ENCODE measurements at places on chromosomes 11 and 22.

GRCh38 chr11:43979571-43980219, 37.3 kb downstream of the C11orf96 start:
- no peak for DNase-seq

- no peak for DNase-seq
Observed at GRCh38 chr11:102927624-102927990, 27.9 kb downstream of the MMP13 start.

DNA sequence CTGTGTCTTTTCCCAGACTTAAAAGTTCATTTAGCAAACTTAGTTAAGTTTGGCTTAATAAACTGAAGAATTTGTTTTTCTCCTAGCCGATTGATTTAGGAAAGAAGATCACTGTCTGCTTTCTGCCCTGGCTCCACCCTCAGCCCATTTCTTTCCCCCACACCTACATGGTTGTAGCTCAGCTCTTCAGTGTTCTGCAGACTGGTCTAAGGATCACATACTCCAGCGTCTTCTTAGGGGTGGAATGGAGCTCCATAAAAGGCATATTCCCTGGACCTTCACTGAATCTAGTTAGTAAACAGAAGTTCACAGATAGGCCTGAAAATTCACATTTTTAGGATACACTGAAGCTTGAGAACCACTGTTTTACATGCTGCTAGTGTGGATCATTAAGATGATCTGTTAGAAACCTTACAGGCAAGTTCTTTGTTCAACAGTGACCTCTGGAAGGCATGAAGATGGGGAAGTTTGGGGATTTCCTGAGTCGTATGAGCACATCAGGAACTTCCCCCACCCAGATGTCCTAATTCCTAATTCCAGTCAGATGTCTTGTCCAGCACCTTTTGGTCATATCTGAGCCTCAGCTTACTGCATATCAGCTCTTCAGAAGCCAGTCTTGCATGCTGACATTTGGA, 16.8 kb downstream of the PIWIL4 start:
- DNase-seq = no peak

- no peak for DNase-seq
Observed at GRCh38 chr11:69249311-69250185, 44.4 kb upstream of the MYEOV start.

- no peak for DNase-seq
Observed at GRCh38 chr11:41309111-41309522, 150.3 kb downstream of the LRRC4C start.

GRCh38 chr11:9017773-9018172, 14.0 kb upstream of the NRIP3 start:
- no peak for DNase-seq

GRCh38 chr11:116240710-116241109, 532.1 kb downstream of the BUD13 start:
- no peak for DNase-seq

GRCh38 chr11:35365961-35366360, 53.4 kb downstream of the SLC1A2 start:
- DNase-seq = no peak

GRCh38 chr22:42294034-42294985, 23.9 kb upstream of the TCF20 start:
- DNase-seq = peak; percentile 79

GRCh38 chr11:69211540-69211919, 55.8 kb downstream of the SMIM38 start:
- no peak for DNase-seq

GRCh38 chr11:73734993-73735392, 25.9 kb downstream of the RAB6A start:
- DNase-seq = no peak

DNA sequence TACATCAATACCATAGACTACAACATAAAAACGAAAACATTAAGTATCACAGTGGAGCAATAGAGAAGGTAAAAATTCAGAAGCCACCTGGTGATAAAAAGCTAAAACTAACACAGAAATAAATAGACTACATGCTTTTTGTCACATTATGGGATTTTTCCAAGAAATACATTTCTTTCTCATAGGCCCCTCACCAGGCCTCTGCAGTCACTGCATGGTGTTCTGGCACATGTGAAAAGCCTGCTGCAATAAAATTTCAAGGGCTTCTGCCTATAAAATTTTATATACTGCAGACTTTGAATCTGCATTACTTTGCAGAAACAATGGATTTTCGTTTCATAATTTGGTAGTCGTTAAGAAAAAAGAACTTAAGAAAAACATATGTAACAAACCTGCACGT, 655.5 kb downstream of the CNTN5 start:
- no peak for DNase-seq

GRCh38 chr11:94647926-94648325, 80.8 kb downstream of the PIWIL4 start:
- DNase-seq = no peak

- no peak for DNase-seq
Observed at GRCh38 chr11:72962084-72962483, 147.9 kb downstream of the ATG16L2 start.

GRCh38 chr22:38754751-38755154, 1.0 kb downstream of the SUN2 start:
- no peak for DNase-seq

DNA sequence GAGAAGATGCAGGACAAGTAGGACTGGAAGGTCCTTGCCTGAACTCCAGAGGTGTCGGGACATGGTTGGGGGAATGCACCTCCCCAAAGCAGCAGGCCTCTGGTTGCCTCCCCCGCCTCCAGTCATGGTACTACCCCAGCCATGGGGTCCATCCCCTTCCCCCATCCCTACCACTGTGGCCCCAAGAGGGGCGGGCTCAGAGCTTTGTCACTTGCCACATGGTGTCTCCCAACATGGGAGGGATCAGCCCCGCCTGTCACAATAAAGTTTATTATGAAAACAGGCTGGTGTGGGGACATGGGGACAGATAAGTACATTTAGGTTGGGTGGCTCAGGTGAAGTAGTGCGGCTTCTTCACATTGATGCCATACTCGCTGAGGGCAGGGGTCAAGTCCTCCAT, 1.4 kb downstream of the TAF10 start:
- no peak for DNase-seq

GRCh38 chr11:61775606-61776554, 16.5 kb downstream of the TMEM258 start:
- DNase-seq = no peak

GRCh38 chr22:42639541-42640241, 710 bp downstream of the ATP5MGL start:
- no peak for DNase-seq

GRCh38 chr11:72828692-72829101, 14.5 kb downstream of the ATG16L2 start:
- DNase-seq = no peak

DNA sequence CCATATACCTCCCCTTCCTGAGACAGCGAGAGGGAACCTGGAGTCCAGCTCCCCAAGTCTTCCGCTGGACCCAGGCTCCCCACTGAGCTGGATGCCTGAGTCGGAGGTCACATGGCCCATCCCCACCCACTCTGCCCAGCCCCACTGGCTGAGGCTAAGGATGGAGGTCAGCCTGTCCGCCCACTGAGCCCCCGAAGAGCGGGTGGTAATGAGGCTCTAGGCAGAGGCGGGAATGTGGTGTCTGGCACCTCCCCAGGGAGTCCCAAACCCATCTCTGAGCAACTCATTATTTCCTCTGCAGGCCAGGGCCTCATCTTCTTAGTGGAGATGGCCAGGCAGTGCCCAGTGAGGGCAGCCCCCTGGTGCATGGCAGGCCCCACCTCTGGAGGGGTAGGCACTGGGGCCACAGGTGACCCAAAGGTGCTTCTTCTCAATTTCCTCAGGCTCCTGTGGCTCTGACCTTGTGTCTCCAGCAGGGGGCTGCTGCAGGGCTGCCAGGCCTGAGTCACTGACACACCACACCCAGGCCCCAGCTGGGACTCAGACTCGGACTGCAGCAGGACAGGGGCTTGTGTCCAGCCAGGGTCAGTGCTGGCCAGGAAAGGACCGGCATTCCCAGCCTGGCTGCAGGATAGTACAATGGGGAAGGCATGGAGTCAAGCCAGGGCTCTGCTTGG, 10.2 kb upstream of the PDE2A start:
- DNase-seq = peak; percentile 72

DNA sequence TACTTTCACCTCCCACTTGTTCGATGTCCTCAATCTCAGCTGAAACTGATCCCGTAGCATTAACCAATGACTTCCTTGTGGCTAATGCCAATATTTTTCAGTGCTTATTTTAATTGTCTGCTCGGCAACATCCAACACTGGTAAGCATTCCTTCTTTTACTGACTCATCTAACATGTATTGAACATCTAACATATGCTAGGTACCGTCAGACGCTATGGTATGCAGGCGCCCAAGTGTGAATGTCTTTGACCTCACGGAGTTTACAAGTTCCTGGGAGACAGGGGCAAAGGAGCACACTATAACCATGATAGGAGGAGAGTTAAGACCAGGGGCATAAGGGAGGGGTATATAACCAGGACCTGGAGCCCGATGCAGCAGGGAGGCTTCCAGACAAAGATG, 1.7 kb downstream of the BRMS1 start:
- DNase-seq = no peak

GRCh38 chr11:61747192-61747966, 5.1 kb upstream of the MYRF start:
- DNase-seq = peak; percentile 78

- DNase-seq = no peak
Observed at GRCh38 chr11:68661014-68661413, 23.3 kb upstream of the GAL start.

- no peak for DNase-seq
Observed at GRCh38 chr11:121291896-121292494, 576 bp upstream of the SC5D start.

GRCh38 chr11:92596596-92597317, 372.1 kb downstream of the FAT3 start:
- no peak for DNase-seq

DNA sequence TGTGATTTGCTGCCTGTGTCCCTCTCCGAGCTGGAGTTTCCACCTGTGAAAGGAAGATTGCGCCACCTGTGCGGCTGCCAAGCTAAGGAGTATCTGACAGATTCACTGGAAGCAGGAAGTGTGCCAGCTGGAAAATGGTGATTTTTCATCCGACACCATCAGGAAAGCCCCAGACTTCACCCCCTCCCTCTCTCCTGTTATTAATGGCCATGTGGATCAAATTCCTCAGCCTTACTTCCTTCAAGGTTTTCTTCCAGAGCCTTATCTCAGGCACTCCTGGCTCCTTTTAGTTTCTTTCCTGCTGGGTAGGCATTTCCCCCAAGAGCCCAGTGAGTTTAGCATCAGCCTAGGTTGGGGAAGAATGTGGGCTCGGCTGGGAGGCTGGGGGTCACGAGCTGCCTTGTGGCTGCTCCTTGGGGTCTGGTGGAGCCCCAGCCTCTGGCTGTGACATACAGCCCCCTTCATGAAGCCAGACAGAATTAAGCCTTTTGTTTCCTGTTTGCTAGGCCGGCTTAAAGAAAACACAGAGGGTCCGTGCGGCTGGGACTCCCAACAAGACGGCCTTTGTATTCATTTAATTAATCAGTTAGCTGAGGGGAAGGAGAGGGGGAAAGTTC, 37.1 kb downstream of the PKNOX2 start:
- DNase-seq = no peak

GRCh38 chr22:30877662-30878515, 90.7 kb downstream of the MORC2 start:
- no peak for DNase-seq

DNA sequence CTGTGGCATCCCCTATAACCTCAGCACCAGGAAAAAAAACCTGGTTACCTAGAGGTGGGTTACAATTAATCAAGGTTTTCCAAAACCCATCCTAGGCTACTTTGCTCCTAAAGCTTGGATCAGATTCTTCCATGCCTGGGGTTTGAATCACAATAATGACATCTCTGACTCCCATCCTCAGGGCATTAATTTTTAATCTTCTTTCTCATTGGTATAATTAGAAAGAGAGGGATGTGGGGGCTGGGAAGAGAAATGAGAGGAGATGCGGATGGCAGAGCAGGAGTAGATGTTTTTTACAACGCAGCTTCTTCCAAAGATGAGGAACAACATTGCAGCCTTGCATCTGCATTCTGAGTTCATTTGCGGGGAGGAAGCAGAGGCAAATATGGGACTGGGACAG, 117.2 kb upstream of the E2F8 start:
- no peak for DNase-seq

DNA sequence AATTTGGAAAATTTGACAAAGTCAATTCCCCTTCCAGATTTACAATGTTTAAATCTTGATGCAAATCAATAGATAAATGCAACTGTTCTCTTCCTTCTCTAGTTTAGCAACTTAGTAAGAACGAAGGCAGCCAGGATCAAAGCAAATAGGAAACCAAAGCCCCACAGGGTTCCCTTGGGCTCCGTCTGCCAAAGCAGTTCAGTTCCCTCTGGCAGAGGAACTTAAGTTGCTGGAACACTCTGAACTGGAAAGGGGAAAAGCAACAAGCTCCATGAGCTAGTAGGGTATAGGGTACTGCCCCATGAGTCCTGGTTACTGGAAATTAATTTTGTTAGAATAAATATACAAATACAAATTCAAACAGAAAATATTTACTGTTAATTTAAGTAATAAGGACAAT, 91.3 kb downstream of the RELT start:
- no peak for DNase-seq

DNA sequence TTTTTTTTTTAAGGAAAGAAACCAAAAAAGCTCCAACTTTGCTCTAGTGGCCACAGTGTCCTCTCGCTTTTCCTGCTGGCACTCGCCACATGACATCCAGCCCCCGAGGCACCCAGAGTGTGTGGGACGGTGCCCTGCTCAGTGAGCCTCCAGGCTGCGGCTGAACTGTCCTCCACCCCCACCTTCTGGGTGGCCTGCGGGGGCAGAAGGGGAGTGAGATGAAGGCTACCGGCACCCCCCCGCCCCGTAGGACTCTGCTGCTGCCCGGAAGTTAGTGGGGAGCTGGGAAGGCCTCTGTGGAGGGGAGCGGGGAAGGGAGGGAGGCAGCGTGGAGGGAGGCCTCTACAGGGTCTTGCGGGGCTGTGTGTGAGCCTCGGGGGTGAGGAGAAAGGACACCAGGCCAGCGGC, 264.4 kb downstream of the CTTN start:
- no peak for DNase-seq

- DNase-seq = no peak
Observed at GRCh38 chr11:73547706-73548595, 50.0 kb downstream of the FAM168A start.

- no peak for DNase-seq
Observed at GRCh38 chr22:29213493-29213892, 7.8 kb downstream of the EMID1 start.

DNA sequence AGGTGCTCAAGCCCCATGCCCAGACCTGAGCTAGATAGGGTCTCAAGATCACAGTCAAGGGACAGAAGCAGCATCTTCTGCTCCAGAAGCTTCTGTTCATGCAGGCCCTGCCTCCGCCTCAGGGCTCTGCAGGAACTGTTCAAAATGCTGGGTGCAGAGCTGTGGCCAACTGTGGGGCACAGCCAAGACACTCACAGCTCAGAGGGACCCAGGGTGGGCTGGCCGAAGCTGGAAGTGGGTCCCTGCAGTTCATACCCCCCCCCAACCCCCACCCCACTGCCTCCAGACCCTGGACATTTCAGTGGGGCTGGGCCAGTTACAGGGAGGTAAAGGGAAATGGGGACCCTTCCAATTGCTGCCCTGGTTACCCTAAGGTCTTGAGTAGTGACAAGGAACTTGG, 129.0 kb downstream of the CRYBB2 start:
- no peak for DNase-seq

Measured in T47D (cell line).